ENCODE measurements at places on chromosomes 11 and 22.

GRCh38 chr11:1564535-1565172 is 7.4 kb downstream of the DUSP8 start:
- H3K4me1 ChIP-seq = peaks cover 6% of the 10 kb centered on the region
- no peaks in the 10 kb centered on the region for H3K27me3 ChIP-seq
- peak; percentile 88 for DNase-seq
- H3K4me3 ChIP-seq = no peak overlapping the region
- H3K36me3 ChIP-seq = no peaks in the 10 kb centered on the region

- no peak overlapping the region for H3K4me3 ChIP-seq
- H3K4me1 ChIP-seq = no peaks in the 10 kb centered on the region
- DNase-seq = peak; percentile 84
- no peaks in the 10 kb centered on the region for H3K36me3 ChIP-seq
- H3K27me3 ChIP-seq = no peaks in the 10 kb centered on the region
Measured at GRCh38 chr11:77198440-77198849, 70.4 kb downstream of the MYO7A start.

DNA sequence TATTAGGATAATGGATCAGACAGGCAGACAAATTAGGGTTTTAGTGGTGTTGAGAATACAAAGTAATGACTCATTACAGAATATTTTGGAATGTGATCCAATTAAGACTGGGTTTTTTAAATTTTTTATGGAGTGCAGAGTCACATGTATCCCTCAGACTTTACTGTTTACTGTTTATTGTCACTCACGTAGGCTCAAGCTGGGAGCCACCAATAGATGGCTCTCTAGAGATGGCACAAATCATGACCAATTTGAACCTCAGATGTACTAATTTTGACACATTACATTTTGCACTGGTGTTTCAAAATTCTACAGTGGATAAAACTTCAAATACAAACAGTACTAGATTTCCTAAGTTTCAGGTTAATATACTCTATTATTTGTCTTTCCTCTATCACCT is 53.6 kb upstream of the ANO3 start:
- H3K27me3 ChIP-seq = no peaks in the 10 kb centered on the region
- no peak overlapping the region for H3K27ac ChIP-seq
- no peaks in the 10 kb centered on the region for H3K36me3 ChIP-seq
- no peak overlapping the region for H3K4me3 ChIP-seq
- H3K4me1 ChIP-seq = no peaks in the 10 kb centered on the region
- no peak for DNase-seq

DNA sequence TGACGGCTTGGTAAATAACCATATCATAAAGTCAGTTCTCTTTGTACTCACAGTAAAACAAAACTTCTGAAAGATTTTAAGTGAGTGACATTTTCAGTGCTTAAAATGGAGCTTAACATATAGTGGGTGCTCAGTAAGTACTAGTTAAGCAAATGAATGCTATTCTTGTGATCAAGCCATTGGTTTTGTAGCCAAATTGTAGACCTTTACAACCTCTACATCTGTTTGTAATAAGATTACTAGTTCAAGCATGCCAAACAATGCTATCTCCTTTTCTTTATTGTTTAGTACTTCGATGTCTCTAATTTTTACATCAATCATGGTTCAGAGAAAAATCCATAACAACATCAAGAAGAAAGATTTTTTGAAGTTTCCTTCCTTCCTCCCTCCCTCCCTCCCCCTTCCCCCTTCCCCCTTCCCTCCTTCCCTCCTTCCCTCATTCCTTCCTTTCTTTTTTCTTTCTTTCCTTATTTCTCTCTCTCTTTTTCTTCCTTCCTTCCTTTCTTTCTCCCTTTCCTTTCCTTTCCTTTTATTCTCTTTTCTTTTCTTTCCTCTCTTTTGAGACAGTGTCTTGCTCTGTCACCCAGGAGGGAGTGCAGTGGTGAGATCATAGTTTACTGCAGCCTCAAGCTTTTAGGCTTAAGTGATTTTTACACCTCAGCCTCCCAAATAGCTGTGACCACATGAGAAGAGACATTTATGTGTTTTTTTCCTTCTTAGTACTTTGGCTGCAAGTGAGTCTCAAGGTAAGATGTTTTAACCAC is 5.7 kb upstream of the OR51B4 start:
- no peak overlapping the region for H3K4me3 ChIP-seq
- H3K4me1 ChIP-seq = no peaks in the 10 kb centered on the region
- no peak overlapping the region for H3K27ac ChIP-seq
- H3K36me3 ChIP-seq = no peaks in the 10 kb centered on the region

- H3K27me3 ChIP-seq = no peaks in the 10 kb centered on the region
- H3K4me3 ChIP-seq = no peak overlapping the region
- no peak overlapping the region for H3K27ac ChIP-seq
- no peaks in the 10 kb centered on the region for H3K36me3 ChIP-seq
- no peaks in the 10 kb centered on the region for H3K4me1 ChIP-seq
Measured at GRCh38 chr11:1927848-1928469, 8.5 kb downstream of the TNNT3 start.

Measured in mesendoderm (in vitro differentiated cells).